ENCODE measurements at places on chromosomes 16 and 17. TPM values are rescaled to one million over a fixed set of nuclear protein-coding genes. Genes with fewer than 3 reads are reported as not detected.

DNA sequence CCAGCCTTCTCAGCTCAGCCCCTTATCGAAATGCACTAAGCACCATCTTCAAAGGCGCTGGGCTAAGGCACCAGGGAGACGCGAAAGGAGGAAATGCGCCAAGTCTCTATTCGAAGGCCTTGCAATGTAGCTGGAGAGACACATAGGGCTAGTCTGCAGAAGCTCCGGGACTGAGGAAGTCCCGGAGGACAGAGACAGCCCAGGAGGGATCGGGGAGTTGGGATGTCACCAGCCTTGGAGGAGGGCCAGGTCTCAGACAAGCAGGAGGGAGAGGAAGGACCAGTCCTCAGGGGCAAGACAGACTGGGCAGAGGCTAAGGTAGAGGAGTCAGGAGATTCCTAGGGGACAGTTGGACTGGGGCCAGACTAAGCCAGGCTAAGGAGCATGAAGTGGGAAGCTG is 8.5 kb downstream of the C17orf100 start:
- DNase-seq = no peak
- no peak overlapping the region for H3K27ac ChIP-seq
- no peaks in the 10 kb centered on the region for H3K27me3 ChIP-seq
- H3K4me3 ChIP-seq = no peak overlapping the region
- H3K36me3 ChIP-seq = no peaks in the 10 kb centered on the region
- no peaks in the 10 kb centered on the region for H3K4me1 ChIP-seq

The TOX3 gene
- total RNA-seq = 1.8 TPM

DNA sequence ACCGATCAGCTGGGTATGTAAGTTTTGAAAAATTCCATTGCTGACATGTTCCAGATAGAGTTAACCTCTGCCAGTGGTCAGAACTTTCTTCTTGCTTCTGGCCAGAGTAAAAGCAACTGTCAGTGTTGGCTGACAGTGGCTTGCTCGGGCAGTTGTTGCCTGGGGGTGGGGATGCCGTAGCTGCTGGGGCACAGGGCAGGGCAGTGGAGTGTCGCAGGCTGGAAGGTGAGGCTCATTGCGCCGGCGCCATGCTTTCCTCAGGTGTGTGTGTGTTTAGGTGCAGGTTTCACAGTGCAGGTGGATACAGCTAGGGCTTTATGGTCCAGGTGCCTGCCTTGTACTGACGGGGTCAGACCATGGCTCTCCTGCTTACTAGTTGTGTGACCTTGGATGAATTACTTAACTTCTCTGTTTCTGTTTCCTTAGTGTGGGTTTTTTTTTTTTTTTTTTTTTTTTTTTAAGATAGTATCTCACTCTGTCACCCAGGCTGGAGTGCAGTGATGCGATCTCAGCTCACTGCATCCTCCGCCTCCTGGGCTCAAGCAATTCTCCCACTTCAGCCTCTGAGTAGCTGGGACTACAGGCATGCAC is 156.4 kb downstream of the SNX29 start:
- no peaks in the 10 kb centered on the region for H3K36me3 ChIP-seq
- no peak for DNase-seq
- no peaks in the 10 kb centered on the region for H3K27me3 ChIP-seq
- no peak overlapping the region for H3K27ac ChIP-seq
- no peak overlapping the region for H3K4me3 ChIP-seq

The SPATA2L gene
- 7.7 TPM for total RNA-seq

DNA sequence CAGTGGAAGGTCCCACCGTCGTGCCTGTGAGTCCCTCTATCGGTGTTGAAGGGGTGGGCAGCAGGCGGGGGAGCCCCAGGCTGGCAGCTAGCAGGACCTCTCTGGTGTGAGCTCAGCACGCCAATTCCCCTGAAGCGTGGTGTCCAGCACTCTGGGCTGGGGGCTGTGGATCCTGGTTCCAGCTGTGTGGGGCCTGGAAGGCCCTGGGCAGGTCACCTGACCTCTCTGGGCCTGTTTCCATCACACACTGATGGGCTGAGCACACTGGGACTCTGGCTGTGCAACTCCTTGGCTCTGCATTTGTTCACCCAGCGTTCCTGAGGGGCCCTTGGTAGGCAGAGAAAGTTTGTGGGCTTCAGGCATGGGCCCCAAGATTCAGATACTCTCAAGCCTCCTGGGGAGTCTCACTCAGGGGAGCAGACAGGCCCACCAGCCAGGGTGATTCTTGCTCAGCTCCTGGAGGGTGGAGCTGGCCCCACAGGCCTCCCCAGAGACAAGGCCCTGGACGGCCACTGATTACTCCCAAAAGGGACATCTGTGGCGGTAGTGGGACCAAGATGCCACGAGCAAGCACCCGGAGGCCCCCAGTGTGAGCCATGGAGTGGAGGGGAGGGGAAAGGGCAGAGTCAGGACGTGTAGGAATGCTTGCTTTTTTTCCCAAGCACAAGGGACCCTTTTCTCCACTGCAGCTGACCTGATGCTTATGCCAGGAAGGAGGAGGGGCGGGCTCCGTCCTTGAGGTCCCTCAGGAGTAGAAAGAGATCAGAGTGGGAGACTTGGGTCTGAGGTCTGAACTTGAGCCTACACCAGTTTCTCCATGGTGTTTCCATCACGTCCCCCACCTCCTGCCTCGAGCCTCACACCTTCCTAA is 8.5 kb downstream of the SCGB1C2 start:
- no peaks in the 10 kb centered on the region for H3K4me1 ChIP-seq
- no peak overlapping the region for H3K27ac ChIP-seq
- no peaks in the 10 kb centered on the region for H3K27me3 ChIP-seq
- H3K36me3 ChIP-seq = no peaks in the 10 kb centered on the region

DNA sequence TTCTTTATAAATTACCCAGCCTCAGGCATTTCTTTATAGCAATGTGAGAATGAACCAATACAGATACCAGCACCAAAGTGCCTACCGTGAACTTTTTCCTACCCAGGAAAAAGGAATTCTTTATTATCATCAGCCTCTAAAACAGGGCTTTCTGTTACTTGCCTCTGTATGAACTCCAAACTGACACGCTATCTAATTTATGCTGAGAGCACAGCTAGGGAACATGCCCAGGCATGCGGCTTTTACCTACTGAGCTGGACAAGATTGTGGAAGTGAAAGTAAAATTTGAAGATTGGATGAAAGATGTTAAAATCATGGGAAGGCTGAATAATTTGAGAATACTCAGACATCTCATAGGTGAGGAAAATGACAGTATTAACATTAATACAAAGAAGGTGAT is 24.4 kb upstream of the ADCY9 start:
- no peaks in the 10 kb centered on the region for H3K36me3 ChIP-seq
- DNase-seq = no peak
- no peaks in the 10 kb centered on the region for H3K4me1 ChIP-seq
- no peak overlapping the region for H3K27ac ChIP-seq

The AP2B1 gene
- total RNA-seq = 152 TPM

The CDR2L gene
- total RNA-seq = 7.7 TPM

The TOM1L2 gene
- total RNA-seq = 70.5 TPM

The WSCD1 gene
- total RNA-seq = 7.0 TPM

DNA sequence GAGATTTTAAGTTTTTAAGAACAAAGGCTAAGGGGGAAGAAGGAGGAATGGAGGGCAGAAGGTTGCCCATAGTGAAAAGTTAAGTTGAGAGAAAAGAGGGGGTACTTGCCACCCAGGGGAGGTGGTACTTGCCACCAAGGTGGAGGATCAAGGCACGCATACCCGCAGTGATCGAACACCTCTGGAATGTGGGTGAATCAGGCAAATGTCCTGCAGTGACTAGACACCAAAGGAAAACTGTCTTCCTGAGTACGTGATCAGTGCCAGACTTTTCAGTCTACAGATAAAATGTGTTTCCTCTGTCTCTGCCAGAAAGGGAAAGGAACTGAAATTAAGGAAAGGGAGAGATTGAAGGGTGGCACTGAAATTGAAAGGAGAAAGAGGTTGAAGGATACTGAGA is 2285.3 kb downstream of the TP53TG3F start:
- no peak overlapping the region for H3K4me3 ChIP-seq
- H3K4me1 ChIP-seq = no peaks in the 10 kb centered on the region
- no peaks in the 10 kb centered on the region for H3K36me3 ChIP-seq
- H3K27ac ChIP-seq = no peak overlapping the region

- H3K4me1 ChIP-seq = peaks cover 71% of the 10 kb centered on the region
- DNase-seq = no peak
- no peaks in the 10 kb centered on the region for H3K36me3 ChIP-seq
- H3K27ac ChIP-seq = no peak overlapping the region
- H3K27me3 ChIP-seq = no peaks in the 10 kb centered on the region
Measured at GRCh38 chr16:81466356-81466980, 21.9 kb downstream of the CMIP start.

The USP32 gene
- 50.9 TPM for total RNA-seq

GRCh38 chr16:8832717-8833105 is 35.1 kb downstream of the PMM2 start:
- peaks cover 17% of the 10 kb centered on the region for H3K36me3 ChIP-seq
- no peak for DNase-seq
- H3K4me1 ChIP-seq = peaks cover 4% of the 10 kb centered on the region
- H3K27ac ChIP-seq = no peak overlapping the region

The ARHGDIG gene
- 1.6 TPM for total RNA-seq

The PPP1R27 gene
- not detected for total RNA-seq

GRCh38 chr16:86929057-86929871 is 350.9 kb downstream of the FOXL1 start:
- DNase-seq = no peak
- no peaks in the 10 kb centered on the region for H3K4me1 ChIP-seq
- no peaks in the 10 kb centered on the region for H3K36me3 ChIP-seq
- peaks cover 35% of the 10 kb centered on the region for H3K27me3 ChIP-seq
- no peak overlapping the region for H3K27ac ChIP-seq

GRCh38 chr16:1163567-1164055 is 10.7 kb downstream of the CACNA1H start:
- no peak for DNase-seq
- H3K4me3 ChIP-seq = no peak overlapping the region
- no peaks in the 10 kb centered on the region for H3K36me3 ChIP-seq
- H3K27me3 ChIP-seq = no peaks in the 10 kb centered on the region
- H3K4me1 ChIP-seq = peaks cover 27% of the 10 kb centered on the region

The HOXB9 gene
- 1.0 TPM for total RNA-seq

DNA sequence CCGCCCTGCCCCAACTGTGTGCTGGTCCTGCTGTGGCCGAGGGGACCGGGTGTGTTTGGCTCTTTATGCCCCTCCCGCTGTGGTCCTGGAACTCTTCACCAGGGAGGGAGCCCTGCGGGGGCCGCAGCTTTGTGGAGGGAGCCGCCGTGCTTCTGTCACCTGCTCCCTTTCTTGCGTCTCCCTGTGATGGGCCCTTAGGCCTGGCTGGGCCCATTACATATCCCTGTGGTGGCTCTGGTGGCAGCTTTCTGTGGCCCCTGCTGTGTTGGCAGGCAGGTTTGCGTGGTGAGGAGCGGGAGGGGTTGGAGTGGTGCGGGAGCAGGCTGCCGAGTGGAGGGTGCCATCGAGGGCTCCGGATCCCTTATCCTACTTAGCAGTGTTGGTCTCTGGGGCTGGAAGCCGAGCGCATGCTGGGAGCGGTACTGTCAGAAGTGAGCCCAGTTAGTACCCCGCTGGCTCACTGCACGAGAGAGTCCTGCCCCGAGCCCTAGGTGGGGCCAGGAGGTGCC is 60.4 kb downstream of the PDPK1 start:
- H3K4me3 ChIP-seq = no peak overlapping the region
- H3K27ac ChIP-seq = no peak overlapping the region
- no peaks in the 10 kb centered on the region for H3K27me3 ChIP-seq
- DNase-seq = no peak

GRCh38 chr17:79839356-79840268 is at the start of gene CBX4:
TSS of gene CBX4 (minus strand) at chr17:79839440. CDS start at chr17:79839251, 189 bp downstream.
- peak within 1 kb of the TSS; percentile 84 for H3K27ac ChIP-seq
- peak within 1 kb of the TSS; percentile 49 for H3K4me3 ChIP-seq
- DNase-seq = peak; percentile 98
- H3K36me3 ChIP-seq = peaks cover 7% of the 10 kb centered on the region

GRCh38 chr16:77324729-77325128 is 110.1 kb downstream of the ADAMTS18 start:
- DNase-seq = no peak
- H3K27me3 ChIP-seq = no peaks in the 10 kb centered on the region
- no peak overlapping the region for H3K27ac ChIP-seq
- no peaks in the 10 kb centered on the region for H3K4me1 ChIP-seq
- H3K36me3 ChIP-seq = no peaks in the 10 kb centered on the region
